Airway epithelial cell (primary cell): ENCODE measurements at places on chromosomes 7 and 10. TPM values are rescaled to one million over a fixed set of nuclear protein-coding genes. Genes with fewer than 3 reads are reported as not detected.

The ELN gene
- 0.21 TPM in 1 of 2 replicates, not detected in the other for total RNA-seq

The PIK3CG gene
- not detected in 2 replicates for total RNA-seq

The CDK14 gene
- total RNA-seq: 5.5 and 5.7 TPM in 2 replicates

The HOXA10 gene
- not detected in 2 replicates for total RNA-seq

The HIP1 gene
- 4.0 and 6.5 TPM in 2 replicates for total RNA-seq

The NIPSNAP2 gene
- total RNA-seq: 50.1 and 60.1 TPM in 2 replicates

The CCDC172 gene
- not detected in 2 replicates for total RNA-seq

The MSRB2 gene
- total RNA-seq: 10.8 and 15.3 TPM in 2 replicates
